ENCODE measurements at places on chromosomes 6 and 20. TPM values are rescaled to one million over a fixed set of nuclear protein-coding genes. Genes with fewer than 3 reads are reported as not detected.

DNA sequence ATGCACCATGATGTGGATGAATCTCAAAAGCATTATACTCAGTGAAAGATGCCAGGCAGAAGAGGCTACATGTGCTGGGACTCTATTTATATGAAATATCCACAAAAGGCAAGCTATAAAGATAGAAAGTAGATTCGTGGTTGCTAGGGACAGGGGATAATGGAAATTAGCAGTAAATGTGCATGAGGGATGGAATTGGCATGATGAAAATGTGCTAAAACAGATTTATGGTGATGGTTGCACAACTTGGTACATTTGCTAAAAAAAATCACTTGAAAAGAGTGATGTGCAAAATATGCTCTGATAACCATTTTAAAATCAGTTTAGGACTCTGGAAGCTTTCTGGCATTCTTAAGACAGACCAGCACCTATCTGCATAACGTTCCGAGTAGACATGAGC, 61.6 kb downstream of the ALDH8A1 start:
- DNase-seq = no peak

DNA sequence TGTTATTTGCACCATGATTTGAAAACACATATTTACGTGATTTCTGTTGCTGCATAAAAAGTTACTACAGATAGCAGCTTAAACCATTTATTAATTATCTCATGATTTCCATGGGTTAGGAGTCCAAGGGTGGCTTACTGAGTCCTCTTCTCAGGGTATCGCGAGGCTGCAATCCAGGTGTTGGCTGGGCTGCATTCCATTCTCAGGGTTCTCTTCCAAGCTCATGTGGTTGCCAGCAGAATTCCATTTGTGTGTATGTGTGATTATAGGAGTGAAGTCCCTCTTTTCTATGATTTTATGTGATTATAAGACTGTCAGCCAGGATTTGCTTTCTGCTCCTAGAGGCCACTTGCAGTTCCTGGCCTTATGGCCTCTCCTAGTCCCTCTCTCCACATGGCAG, 135.1 kb downstream of the FAM83B start:
- peak; percentile 79 for DNase-seq

DNA sequence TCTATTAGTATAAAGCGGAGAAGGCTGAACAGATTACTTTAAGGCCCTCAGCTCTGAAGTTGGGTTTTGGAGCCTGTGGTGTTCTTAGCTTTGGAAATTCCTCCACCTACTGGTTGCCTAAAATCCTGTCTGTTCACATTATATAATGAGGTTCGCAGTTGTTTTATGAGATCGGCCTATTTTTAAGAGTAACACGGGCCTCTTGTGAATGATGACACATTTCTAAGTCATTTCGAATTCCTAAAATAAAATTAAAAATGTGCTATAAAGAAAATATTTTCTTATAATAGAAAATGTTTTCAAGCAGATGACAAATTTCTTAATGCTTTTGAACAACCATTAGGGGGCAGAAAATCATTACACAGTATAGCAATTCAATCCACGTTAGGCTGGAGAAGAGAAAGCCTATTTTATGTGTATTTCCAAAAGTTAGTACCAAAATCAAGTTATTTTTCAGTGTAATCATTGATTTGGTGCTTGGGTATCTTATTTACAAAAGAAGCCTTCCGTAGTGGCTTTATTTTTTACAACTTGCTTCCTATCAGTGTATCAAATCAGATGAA, 15.8 kb upstream of the FAM8A1 start:
- DNase-seq = peak; percentile 66

- no peak for DNase-seq
Observed at GRCh38 chr6:166366921-166367320, 15.8 kb downstream of the MPC1 start.

DNA sequence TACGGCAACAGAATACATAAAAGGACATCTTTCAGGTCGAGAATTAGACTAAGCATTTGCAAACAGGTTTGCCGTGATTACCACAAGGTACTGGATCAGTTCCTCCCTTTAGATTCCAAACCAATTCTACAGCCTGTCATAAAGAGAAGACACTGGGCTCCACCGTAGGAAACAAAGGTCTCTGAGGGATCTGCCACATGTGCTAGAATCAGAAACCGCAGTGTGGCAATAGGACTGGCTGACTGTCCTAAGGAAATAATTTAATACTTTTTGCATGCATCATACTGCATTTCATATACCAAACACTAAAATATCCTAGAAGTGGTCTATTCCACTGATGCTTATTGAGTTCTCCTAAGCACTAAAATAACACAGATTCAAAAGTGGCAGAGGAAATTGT, 59.2 kb downstream of the POPDC3 start:
- no peak for DNase-seq

- no peak for DNase-seq
Observed at GRCh38 chr6:107122748-107123147, 7.4 kb upstream of the BEND3 start.

DNA sequence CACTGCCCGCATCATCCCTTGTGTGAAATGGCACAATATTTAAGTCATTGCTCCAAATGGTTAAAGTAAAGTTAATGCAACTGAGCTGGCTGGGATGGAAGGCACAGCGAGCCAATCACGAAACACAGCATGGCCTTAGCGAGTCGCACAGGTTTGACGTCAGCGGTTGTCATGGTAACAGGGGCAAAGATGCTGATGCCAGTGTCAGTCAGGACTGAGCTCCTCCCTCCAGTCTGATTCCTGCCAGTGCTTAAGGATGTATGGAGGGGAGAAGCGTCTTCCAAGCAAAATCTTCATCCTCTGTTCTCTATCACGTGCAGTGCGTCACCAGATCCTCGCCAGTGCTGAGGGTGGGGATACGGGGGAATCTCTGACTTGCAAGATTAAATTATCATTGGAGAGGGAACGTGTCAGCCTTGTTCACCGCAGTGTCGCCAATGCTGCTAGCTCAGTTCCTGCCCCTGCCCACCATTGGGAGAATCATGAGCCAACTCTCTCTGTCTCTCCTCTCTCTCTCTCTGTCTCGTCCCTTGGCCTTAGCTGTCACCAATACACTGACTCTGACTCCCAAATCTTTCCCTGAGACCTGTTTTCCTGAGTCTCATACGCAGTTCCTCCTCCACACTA, 24.5 kb downstream of the TSPYL4 start:
- peak; percentile 11 for DNase-seq

DNA sequence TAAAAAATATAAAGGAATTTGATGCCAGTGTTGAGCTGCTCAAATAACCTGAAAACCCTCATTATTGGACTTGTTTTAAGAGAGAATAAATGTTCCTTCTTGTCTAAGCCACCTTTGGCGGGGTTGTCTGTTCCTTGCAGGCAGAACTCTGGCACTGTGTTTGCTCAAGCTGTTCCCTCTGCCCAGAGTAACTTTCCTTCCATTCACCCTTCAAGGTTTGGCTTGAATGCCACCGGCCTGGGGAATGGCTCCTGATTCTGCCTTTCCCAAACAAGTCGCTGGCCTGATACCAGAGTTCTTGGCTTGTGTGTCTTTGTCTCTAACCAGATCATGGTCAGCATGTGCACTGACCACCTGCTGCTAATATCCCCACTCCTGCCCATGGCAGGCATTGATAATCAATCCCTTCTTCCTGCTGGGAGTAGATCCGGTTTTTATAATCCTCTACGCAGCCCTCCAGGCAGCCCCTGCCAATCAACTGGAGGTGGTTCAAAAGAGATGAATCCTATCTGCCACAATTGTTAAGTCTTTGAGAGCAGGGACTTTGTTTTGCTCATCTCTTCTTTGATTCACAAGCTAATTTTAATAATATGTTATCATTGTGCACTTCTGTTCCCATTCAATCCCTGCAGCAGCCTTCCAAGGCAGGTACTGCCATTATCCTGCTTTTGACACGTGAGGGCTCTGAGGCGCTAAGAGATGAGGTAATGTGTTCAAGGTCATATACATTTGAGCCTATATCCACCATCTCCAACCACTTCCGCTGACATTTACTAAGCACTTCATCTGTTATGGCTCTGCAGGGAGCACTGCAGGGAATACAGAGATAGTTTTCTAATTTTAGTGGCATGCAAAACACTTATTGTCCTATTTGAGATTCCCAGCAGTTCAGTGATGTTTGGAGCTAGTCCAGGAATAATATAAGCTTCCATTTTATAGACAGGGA, 3.1 kb upstream of the CCM2L start:
- no peak for DNase-seq

DNA sequence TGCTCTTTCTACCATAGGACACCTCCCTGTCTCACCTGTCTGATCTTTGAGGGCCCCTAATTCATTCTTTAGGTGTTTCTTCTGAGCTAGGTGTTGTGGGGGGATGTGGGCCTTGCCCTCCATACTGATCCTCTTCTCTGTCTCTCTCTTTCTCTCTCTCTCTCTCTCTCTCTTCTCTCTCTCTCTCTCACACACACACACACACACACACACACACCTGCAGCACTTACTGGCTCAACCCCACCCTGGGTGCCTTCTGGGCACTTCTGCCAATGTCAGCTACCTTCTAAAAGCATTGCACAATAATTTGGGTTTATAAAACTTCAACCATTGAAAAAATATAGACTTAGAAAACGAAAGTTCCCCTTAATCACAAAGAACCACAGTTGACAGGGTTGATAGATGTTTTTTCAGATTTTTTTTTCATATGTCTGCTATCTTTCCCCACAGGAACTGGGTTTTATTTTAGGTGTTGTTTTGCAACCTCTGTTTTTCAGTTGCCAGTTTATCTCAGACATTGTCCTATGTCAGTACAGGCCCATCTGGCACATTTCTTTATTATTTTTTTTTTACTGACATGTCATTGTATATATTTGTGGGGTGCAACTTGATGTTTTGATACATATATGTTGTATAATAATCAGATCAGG, 28.1 kb downstream of the PKIG start:
- DNase-seq = no peak

DNA sequence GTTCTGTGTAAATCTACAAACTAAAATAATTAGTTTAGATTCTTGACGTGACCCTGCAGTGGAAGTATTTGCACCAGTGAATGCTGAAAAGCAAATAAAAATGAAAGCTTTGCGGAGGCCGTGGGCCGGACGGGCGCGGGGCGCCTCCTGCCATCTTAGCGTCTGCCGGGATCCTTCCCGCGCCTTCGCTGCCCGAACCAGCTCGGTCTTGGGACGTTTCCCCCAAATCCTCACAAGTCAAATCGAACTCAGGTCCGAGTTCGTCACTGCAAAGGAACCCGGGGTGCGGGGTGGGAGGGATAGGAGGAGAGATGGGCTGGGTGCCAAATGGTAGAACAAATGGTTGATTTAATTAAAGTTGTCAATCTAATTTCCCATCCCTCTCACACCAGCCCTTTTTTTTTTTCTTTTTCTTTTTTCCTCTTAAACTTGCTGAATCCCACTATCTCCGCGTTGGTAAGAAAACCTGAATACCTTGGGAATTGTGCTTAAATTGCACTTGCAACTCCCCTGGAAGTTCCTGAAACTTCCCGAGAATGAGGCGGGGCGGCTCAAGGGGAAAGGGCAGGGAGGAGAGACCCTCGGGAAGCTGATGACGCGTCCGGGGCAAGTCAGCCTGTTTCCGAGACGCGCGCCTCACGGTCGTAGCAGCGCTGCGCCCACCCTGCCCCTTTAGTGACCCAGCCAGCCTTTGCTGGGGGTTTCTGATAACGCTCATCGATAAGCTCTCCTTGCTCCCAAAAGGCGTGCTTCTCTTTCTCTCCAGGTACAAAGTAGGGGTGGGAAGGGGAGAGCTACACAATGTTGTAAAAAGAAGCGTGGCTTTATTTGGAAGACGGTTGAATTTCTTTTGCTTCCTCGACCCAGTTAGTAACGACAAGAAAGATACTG, 1.8 kb downstream of the GJA1 start:
- peak; percentile 33 for DNase-seq

GRCh38 chr6:134610411-134610810, 292.5 kb upstream of the SGK1 start:
- no peak for DNase-seq

GRCh38 chr6:56479381-56479780, 163.3 kb downstream of the DST start:
- no peak for DNase-seq

DNA sequence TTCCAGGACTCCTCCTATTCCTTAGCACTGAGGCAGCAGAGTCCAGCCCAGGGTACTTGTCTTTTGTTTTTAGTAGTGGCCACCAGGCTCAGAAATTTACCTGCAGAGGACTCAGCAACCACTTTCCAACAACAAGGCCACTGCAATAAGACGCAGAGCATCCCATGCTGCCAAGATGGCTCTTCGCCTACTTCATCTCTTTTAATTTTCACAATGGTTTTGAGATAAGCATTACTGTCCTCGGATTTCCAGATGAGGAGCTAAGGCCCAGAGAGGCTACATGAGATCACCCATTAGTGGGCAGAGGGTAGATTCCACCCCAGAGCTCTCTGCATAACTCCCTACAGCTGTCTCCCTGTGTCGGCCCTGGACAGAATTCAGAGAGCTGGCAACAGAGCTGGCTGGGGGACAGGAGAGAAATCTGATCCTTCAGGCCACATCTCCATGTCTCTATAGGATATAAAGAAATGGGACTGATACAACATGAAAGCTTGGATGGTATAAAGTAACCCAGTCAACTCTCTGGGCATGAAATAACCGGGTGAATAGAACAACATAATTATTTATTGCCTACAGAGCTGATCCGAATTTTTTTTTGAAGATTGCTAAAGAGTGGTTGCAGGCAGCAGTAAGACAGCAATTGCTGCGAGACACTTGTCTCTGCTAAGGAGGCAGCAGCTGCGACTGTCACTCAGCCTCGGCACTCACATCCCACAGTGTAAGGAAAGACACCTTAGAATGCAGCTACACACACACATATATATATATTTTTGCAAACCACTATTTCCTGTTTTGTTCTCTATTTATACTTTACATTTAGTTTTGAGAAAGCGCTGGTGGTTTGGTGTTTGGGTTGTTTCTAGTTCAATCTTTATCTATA, 37.2 kb downstream of the SCML4 start:
- no peak for DNase-seq

DNA sequence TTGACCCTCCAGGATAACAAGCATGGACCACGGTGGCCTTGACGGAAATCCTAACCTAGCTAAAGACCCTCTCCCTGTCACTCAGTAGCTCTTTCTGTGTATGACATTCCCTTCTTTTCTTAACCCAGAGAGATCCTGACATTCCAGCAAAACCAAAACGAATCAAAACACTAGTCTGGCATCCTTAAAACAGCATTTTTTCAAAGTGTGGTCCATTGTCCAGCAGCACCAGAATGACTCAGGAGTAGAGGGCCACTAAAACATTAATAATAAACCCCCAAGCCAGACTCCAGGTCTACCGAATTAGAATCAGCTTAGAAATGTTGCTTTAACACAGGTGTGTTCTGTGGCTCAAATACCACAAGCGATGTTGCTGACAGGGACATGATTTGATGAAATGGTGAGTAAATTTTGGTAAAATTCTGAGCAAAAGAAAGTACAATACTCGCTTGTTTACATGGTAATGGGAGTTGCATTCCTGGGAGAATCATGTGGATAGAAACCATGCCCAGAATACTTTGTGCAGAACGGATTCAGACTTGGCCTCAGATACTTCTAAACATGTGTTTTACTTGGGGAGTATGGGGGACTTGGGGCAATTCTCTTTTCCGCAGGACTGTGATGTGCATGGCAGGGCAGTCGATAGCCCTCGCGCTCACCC, 174.2 kb upstream of the KCNG1 start:
- no peak for DNase-seq

ME1 gene
- total RNA-seq = 50.8 TPM

CDH4 gene
- 11.2 TPM for total RNA-seq

HLA-DOA gene
- total RNA-seq = not detected

LY6G6C gene
- total RNA-seq = not detected

Measured in foreskin keratinocyte (primary cell).